ENCODE measurements at places on chromosomes 6 and 20.

DNA sequence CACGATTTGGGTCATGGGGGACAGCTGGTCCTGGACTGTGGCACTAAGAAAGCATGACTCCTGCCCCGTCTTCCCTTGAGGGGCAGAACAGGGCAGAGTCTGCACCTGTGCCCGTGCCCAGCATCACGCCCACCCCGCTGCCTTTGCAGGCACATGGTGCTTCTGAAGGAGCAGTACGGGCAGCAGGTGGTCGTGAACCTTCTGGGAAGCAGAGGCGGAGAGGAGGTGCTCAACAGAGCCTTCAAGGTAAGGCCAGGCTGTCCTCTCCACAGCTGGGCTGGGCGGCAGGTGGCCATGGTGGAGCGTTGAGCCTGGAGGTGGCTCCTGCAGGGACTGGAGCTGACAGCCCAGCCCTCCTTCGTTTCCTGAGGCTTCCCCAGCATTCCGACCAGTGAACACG, 77.4 kb downstream of the SYNJ2 start:
- DNase-seq: no peak

DNA sequence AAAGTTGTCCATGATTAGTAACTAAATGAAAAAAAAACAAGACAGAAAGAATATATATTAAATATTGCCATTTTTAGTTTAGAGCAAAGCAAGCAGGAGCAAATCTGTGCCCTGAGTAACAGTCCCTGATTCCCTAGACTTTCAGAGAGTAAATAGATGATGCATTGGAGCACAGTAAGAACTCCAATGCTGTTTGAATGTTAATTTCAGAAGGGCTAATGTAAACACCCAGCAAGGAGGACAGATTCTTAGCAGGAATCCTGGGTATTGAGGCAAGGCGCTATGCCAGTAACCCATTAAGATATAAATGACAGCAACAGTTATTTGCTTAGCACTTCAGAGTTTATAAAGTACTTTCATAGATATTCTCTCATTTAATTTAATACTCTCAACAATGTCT, 15.6 kb upstream of the NRSN1 start:
- DNase-seq: no peak

- peak; percentile 3 for DNase-seq
These were observed 102.2 kb downstream of the DCDC2 start for GRCh38 chr6:24255676-24256075.

- DNase-seq: no peak
These were observed 110.5 kb downstream of the SCML4 start for GRCh38 chr6:107713563-107713962.

DNA sequence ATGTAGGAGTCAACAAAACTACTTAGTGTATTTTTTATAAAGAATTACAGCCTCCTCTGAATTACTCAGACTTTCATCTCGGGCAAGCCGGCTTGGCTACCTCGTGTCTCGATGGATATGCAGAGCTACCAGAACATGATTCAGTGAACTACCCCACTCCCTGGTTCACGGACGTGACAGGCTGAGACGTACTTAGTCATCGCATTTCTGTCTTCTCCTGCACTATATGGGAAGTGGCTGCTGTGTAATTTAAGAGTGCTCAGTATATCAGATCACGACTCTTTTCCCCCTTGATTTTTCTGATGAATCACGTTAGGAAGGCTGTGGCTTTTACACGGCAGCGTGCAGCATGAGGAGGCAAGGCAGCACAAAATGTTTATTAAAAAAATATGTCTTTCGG, 302.7 kb upstream of the ZFP64 start:
- DNase-seq: no peak
